ENCODE measurements at places on chromosomes 3 and 15.

DNA sequence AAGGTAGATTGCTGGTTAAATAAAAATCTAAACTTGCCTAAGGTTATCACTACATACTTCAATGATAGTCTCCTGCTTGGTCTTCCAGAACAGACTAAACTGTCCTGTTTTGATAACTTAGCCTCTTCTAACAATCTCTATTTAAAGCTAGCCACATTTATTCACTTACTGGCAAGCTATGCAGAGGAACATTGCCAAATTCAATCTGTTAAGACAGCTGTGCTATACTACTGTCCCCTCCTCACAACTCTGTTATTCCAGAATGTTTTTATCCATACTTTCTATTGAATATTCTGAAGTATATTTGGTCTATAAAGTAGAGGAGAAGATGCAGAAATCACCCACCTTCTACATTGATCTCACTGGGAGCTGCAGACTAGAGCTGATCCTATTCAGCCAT is 594.0 kb upstream of the CCDC54 start:
- DNase-seq: no peak

- DNase-seq: no peak
Measured at GRCh38 chr3:11581237-11582190, 62.2 kb downstream of the VGLL4 start.

DNA sequence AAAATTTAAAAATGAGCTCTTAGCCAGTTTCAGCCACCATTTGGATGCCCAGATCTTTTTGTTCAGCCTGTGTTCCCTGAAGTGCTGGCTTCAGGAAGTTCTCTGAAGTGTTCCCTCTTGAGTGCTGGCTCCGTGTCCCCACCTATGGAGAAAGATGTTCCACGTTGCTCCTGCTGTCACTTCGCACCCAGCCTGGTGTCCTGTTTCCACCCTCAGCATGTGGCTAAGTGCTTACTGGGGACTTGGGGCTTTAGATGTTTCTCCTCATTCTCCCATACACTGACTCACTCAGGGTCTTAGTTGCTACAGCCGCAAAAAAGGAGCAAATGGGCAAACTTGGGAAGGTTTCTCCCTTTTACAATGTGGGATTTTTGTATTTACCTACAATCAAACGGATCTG is 16.6 kb downstream of the CHCHD6 start:
- DNase-seq: no peak

- no peak for DNase-seq
Measured at GRCh38 chr3:104244680-104245220, 1122.0 kb upstream of the ALCAM start.

DNA sequence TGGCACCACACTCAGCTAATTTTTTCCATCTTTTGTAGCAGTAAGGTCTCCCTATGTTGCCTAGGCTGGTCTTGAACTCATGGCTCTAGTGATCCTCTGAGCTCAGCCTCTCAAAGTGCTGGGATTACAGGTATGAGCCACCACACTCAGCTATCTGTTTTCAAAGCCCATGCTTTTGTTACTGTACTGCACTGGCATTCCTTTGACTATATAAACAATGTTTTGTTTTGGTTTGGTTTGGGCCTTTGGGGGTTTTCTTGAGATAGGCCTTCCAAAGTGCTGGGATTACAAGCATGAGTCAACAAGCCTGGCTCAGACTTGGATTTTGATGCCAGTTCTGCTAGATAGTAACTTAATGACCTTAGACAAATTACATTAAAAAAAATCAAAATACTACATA is 89.7 kb upstream of the GK5 start:
- no peak for DNase-seq

GRCh38 chr15:80820092-80820491 is 40.9 kb downstream of the CEMIP start:
- DNase-seq: no peak

GRCh38 chr3:23685541-23686258 is 120.1 kb upstream of the UBE2E1 start:
- DNase-seq: peak; percentile 53

DNA sequence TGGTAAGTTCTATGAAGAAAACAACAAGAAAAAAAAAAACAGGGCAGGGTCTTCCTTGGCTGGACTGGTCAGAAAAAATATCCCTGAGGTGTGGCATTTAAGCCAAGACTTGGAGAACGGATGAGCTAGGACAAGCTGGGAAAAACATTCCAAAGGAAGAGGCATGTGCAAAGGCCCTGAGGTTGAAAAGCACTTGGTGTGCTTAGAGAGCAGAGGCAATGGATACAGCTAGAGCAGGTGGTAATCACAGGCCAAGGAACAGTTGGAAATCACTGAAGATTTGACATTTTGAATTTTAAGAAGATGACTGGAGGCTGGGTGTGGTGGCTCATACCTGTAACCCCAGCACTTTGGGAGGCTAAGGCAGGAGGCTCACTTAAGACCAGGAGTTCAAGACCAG is 42.9 kb upstream of the PDE8A start:
- no peak for DNase-seq

DNA sequence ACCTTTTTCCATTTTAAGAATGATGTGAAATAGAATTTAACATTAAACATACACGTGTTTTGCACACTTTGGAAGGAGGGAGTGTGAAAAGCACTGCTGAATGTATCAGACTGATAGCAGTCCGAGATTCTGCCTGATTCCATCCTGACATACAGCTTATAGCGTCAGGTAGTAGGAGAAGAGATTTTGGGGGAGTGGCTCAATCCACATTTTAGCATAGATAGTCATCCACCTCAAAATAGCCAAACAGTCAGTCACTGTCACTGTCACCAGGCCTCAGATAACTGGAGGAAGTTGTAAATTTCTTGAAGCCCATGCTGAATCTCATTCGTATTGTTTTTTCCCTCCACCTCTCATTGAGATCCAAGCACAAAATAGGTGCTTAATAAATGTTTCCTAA is 35.4 kb upstream of the ARHGEF26 start:
- DNase-seq: no peak

DNA sequence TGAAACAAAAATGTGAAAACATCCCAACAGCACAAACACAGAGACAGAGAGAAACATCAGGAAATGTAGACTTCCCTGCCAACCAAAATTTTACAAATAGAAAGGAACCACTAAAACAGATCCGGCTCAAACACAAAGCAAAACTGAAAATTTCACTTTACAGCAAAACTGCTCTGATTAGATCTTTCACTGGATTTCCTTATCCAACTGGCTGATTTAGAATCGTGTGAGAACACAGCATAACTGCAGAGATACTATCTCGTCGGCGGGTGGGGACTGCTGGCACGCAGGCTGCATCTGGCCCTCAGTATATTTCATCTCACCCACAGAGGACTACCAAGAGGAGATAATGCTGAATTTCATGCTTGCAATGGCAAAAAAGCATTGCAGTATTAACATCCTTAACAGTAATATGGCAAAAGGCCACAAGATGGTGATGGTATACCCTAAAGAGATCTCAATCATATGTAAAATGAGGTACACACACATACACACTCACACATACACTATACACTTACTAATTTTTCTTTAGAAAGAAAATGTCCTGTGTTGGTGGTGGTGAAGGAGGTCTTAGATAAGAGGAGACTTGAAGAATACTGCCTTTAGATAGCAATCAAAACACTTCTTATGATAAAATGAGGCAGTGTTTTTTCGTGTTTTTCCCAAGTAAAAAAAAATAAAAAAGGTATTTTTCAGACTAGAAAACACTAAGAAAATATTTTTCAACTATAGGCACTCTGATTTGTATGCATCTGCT is 10.6 kb upstream of the LEO1 start:
- peak; percentile 67 for DNase-seq

GRCh38 chr3:151563305-151563704 is 102.4 kb upstream of the IGSF10 start:
- no peak for DNase-seq

GRCh38 chr3:53252096-53252946 is 3.5 kb downstream of the TKT start:
- no peak for DNase-seq

GRCh38 chr3:56787784-56788256 is 13.9 kb downstream of the ARHGEF3 start:
- DNase-seq: no peak

DNA sequence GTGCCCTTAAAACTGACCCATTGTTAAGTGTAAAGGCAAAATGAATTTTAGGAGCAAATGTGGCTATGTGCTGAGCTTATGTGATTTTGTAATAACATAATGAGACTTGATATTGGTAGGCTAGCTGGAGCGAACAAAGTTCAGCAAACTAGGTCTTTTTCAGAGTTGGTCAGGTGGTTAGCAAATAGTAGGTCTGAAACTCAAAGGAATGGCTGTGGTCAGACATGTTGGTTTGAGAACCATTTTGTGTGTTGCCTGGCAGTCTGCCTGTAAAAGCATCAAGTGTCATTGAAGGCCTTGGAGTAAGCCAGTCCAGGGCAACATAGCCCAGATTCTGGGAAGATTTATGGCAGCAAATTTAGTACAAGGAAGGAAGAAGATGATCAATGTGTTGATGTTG is 16.4 kb downstream of the FBXO22 start:
- DNase-seq: no peak

DNA sequence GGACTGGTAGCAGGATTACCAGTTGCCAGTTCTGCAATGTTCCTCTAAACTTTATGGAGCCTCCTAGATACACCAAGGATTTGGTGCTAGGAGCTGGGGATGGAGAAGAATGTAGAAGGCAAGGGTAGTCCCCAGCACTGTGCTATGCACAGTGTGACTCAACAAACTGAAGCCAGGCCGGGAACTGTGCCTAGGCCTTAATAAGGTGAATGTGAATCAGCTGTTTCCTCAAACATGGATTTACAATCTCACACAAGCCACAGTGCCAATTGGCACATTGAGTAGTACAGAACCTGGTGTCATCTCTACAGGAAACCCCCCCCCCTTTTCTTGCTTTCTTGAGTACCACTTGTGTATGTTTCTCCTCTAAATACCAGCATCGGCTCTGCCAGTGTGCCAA is 32.5 kb downstream of the MRPS25 start:
- DNase-seq: no peak

GRCh38 chr15:91219206-91219605 is 119.1 kb downstream of the SV2B start:
- no peak for DNase-seq

DNA sequence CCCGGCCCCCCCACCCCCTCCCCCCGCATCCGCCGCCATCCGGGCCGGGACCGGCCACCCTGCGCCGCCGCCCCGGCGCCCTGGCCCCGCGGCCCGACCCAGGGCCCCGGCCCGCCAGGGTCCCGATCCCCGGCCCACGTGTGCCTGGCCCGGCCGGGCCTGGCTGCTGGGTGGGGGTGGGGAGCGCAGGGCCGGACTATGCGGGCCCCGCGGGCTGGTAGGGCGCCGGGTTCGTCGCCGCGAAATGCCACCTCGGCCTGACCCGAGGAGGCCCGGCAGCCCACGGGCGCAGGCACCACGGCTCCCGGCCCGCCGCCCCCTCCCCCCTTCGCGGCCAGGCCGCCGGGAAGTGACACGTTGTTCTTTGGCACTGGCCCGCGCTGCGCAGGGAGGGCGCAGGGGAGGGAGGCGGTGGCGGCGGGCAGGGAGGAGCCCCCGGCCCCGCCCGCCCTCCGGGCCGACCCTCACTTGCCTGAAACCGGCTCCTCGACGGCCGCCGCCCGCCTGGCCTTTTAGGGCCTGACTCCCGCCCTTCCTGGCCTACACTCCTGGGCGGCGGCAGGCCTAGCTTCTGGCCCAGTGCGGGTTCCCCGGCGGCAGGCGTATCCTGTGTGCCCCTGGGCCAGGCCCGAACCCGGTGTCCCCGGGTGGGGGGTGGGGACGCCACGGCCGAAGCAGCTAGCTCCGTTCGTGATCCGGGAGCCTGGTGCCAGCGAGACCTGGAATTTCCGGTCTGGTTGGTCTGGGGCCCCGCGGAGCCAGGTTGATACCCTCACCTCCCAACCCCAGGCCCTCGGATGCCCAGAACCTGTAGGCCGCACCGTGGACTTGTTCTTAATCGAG is 515 bp downstream of the EIF4G1 start:
- peak; percentile 44 for DNase-seq

- DNase-seq: no peak
Measured at GRCh38 chr3:178518660-178519396, 17.4 kb upstream of the KCNMB2 start.
